Activated CD4-positive, alpha-beta T cell treated with anti-CD3 and anti-CD28 coated beads, Interleukin-2, amount 50 U/mL, for 24 hours (primary cell): ENCODE measurements at places on chromosomes 5 and 9.

- DNase-seq: no peak
Measured at GRCh38 chr5:110916381-110917049, 155.0 kb upstream of the TSLP start.

DNA sequence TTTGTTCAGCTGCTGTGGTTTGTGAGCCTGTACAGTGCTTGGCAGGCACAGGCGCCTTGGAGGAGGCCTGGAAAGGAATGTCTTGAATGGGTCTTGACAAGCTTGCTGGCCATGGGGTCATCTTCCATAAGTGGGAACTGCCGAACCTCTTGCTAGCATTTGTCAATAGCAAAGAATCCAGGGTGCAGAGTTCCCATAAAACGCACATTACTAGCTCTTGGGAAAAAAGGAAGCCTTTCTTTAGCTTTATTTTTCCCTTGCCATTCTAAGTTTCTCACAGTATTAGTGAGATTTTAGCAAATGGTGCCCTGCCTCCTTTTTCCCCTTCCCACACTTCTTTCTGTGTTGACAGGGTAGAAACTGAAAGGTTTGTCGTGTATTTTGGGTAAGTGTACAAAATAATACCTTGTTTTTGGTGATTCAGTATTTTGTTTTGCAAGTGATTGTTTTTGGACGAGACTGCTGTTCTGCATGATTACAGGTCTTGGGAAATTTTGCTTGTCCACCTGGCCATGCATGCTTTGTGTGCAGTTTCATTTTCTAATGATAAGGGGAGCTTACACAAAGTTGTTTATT is 82.0 kb downstream of the ADGRV1 start:
- no peak for DNase-seq

DNA sequence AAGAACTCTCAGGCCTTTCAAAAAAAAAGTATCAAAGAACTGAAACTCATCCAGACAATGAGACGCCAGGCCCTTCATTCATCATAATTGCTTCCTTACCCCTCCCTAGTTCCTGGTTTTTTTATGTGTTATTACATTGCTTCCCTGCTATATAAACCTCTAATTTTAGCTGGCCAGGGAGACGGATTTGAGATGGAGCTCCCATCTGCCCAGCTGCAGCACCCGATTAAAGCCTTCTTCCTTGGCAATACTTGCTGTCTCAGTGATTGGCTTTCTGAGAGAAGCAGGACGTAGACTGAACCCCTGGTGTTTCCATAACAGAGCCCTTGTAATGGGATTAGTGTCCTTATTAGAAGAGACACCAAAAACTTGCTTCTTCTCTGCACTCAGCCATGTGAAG is 62.4 kb downstream of the BARX1 start:
- no peak for DNase-seq

- no peak for DNase-seq
Measured at GRCh38 chr9:132008184-132008803, 71.4 kb downstream of the MED27 start.

GRCh38 chr5:168843277-168844015 is 264.3 kb upstream of the PANK3 start:
- DNase-seq: no peak

DNA sequence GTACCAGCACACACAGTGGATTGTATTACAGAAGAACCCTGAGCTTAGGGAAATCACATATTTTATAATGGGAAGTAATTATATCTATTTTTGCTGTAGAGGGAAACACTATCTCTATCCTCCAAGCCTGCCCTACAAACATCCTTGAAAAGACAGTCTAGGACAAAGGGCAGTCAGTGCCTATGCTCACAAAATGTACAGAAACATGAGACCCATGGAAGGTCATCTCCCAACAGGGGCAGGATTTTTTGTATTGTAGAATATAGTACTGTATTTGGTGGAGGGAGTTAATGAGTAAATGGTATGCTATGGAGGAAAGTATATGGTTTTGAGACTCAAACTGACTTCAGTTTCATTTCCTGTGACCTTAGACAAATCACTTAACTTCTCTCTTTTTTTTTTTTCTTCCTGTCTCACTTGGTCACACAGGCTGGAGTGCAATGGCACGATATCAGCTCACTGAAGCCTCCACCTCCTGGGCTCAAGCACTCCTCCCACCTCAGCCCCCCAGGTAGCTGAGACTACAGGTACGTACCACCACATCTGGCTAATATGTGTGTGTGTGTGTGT is 5.8 kb upstream of the RAB14 start:
- no peak for DNase-seq

DNA sequence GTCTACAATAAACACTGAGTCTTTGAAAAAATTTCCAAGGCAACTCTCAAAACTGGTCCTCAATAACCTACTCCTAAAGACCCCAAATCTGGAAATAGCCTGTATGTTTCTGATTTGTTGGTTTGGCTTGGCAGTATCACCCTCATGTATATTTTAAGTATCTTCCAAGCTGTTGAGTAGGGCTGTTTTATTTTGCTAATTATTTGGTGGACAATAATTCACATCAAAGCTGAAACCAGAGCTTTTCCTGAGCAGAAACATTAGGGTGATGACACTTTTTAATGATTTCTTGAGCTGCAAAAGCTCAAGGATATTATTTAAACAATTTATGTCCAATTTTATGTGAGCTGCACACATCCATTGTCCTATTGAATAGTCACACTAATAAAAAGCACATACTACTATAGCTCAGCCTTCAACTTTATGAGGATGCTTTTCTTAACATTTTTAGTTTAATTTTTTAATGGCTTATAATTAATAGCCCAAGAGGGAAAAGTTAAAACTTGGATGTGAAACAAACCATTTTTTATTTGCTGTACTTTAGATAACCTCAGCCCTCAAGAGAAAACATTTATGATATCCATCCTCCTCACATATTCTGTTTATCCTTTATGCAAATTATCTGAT is 393.1 kb downstream of the TAF11L14 start:
- DNase-seq: no peak

GRCh38 chr9:17752021-17752420 is 173.2 kb downstream of the SH3GL2 start:
- no peak for DNase-seq

GRCh38 chr5:159833088-159833487 is 83.2 kb upstream of the ADRA1B start:
- no peak for DNase-seq

DNA sequence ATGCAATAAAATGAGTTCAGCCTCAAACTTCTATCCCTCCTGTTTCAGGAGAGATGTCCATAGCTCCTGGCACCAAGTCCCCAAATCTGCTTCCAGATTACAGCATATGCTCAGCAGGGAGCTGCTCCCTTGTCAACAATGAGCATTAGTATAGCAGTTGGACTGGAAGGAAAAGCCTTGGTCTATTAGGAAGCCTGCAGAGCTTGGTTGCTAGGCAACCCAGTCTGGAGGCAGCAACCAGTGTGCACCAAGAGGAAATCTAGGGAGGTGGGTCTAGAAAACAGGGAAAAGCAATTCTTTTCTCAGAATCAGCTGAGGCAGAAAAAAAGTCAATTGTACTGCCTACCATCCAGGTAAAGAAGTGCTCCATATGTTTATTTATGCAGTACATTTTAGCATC is 229.5 kb upstream of the NMUR2 start:
- DNase-seq: no peak

GRCh38 chr5:53501054-53501453 is 20.6 kb downstream of the FST start:
- no peak for DNase-seq

DNA sequence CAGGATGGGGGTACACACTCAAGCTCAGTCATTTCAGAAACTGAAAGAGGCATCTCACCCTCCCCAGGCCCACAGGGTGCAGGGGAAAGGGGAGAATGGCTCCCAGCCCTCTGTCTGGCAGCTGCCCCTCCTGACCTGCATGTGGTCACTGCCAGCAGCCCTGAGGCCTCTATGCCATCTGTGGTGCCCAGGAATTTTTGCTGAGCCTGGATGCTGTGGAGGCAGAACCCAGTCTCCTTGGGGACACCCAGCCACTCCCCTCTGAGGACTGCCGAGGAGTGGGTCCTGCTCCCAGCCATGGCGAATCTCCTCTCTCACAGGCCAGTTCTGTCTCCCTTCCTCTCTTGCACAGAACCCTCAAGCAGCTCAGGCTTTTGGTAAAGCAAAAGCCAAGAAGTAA is 104.0 kb upstream of the ALDH1B1 start:
- DNase-seq: no peak

DNA sequence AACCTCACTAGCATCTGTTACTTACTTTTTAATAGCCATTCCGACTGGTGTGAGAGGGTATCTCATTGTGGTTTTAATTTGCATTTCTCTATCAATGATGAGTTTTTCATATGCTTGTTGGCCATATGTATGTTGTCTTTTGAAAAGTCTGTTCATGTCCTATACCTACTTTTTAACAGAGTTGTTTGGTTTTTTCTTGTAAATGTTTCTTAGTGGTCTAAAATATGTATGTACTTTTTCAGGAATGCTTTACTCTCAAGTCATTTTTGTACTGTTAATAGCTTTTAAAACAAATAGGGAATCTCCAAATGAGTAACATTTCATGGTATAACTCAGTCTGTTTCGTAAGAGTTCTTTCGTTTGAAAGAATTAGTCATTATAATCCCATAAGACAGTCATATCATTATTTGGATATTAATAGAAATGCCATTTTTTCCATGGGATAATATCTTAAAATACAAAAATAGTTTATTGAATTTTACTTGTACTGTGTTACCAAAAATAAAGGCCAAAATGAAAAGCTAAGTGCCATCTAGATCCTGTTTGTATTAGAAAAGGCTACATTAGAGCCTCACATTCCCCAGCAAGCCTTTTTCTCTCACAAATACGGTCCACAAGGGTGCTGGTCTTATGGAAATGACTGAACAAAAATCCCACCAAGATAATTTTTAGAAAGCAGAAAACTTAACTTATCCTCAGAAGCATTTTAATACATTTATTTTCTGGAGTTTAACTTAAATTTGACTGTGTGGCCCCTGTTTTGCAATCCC is 247.7 kb downstream of the PJA2 start:
- DNase-seq: no peak

DNA sequence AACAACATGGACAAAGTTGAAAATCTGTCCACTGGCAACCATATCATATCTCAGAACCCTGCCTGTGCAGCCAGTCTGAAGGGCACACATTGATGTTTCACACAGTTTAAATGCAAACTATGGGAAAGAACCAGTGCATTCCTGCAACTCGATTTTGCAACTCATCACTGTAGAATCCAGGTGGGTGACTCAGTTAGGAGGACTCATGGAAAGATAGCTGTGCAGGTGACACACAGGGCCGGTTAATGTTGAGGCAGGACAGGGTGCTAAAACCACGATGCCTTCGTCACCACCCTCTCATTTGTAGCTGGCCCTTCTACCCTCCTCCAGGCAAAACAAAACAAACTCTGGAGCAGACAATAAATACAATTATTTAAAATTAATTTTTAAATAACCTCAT is 62.8 kb downstream of the TLE1 start:
- DNase-seq: no peak

GRCh38 chr5:128674837-128675446 is 136.9 kb upstream of the FBN2 start:
- DNase-seq: peak; percentile 6

GRCh38 chr9:27977931-27978330 is 404.6 kb upstream of the C9orf72 start:
- no peak for DNase-seq

GRCh38 chr9:135079018-135079417 is 8.4 kb upstream of the OLFM1 start:
- DNase-seq: no peak

DNA sequence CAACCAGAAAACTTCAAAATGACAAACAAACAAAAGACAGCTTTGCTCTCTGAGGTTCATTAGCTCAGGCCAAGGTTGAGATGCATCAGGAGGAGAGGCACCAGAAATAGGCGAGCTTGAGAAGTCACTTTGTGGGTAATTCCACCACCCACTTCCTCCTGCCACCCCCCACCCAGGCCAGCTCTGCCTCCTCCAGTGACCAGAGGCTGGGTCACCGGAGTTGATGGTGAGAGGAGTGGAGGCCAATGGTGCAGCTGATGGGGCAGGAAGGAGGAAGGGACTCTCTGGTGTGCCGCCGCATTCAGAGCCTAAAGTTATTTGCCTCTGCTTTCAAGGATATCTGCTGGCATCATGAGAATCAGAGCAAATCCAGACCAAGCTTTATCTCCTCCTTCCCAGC is 73.8 kb upstream of the ASTN2 start:
- DNase-seq: no peak

GRCh38 chr5:39941416-39941815 is 516.6 kb upstream of the DAB2 start:
- no peak for DNase-seq

GRCh38 chr5:61167382-61167781 is 5.1 kb upstream of the SMIM15 start:
- no peak for DNase-seq

DNA sequence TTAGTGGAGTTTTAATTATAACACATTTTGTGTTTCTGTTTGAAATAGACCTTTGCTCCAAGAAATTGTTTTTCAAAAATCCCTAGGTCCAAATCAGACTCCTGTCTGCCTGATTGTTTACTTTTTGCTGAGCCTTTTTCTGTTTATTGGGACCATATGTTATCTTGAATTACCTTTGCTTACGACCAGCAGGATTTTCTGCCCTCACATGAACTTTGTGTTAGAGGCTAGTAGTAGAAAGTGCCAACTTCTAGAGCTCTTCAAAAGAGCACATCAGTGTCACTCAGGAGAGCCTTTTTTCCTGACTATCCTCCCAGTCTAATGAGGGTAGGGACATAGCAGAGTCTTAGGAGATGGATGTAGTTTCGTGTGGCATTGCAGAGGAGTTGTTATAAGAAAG is 10.2 kb downstream of the RECK start:
- no peak for DNase-seq

DNA sequence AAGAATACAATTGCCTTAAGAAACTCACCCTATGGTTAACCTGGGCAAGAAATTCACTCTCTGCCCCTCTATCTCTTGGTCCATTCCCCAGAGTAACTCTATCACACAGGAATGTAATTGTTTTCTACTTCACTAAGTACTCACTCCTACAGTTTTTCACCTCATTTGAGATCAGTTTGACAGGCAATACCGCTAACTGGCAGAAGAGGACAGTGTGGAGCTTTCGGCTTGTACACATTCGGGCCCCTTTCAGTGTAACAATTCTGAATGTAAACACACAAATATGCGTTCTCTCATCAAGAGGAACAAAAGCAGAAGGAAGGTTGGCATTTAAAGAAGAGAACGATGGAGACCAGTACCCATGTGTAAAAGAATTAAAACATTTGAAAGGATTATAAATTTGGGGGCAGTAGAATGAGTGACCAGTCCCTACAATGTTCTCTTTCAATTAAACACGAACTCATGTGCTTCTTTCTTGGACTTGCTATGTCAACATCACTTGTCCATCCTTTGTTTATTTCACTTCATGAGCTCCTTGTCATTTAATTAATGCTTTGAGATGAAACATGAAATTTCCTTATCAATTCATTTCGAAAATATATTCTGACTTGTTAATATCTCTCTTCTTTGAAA is 188.5 kb upstream of the GRAMD2B start:
- DNase-seq: no peak

DNA sequence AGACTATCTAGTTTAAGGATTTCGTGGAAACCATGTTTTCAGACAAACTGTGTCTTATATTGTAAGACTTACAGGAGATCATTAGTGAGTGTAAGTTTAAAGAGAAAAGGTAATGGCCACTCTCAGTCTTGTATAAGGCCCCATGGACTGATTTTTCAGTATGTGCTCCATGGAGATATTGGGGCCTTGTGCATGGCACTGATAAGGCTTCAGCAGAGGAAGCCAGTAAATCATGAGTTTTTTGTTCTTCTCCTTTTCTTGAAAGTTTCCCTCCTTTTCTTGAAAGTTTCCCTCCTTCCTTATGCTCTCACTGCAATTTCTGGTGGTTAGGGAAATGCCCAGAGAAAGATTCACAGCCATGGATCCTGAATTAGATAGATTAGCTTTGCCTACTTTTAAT is 471.3 kb downstream of the LRRC70 start:
- DNase-seq: no peak

- DNase-seq: no peak
Measured at GRCh38 chr9:35322075-35322885, 160.5 kb downstream of the UNC13B start.
